ENCODE measurements at places on chromosomes 11 and 22.

GRCh38 chr11:134853992-134854991 is 442.2 kb upstream of the B3GAT1 start:
- DNase-seq: no peak

DNA sequence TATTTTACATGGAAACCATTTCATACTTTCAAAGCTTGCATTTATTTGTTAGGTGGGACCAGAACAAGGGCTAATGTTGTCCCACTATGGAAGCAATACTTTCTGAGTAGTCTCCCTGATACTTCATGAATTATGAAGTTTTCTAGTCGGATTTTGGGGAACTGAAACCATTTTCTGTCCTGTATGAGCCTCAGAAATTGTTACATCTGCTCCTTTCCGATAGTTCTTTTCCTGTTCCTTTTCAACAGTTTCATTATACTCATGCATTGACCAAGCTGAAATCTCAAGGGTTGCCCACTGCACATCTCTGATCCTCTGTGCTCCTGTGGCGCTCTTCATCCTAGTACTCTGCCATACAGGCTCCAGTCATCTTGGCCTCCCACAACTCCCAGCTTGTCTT is 31.5 kb upstream of the GLYATL1 start:
- DNase-seq: no peak

DNA sequence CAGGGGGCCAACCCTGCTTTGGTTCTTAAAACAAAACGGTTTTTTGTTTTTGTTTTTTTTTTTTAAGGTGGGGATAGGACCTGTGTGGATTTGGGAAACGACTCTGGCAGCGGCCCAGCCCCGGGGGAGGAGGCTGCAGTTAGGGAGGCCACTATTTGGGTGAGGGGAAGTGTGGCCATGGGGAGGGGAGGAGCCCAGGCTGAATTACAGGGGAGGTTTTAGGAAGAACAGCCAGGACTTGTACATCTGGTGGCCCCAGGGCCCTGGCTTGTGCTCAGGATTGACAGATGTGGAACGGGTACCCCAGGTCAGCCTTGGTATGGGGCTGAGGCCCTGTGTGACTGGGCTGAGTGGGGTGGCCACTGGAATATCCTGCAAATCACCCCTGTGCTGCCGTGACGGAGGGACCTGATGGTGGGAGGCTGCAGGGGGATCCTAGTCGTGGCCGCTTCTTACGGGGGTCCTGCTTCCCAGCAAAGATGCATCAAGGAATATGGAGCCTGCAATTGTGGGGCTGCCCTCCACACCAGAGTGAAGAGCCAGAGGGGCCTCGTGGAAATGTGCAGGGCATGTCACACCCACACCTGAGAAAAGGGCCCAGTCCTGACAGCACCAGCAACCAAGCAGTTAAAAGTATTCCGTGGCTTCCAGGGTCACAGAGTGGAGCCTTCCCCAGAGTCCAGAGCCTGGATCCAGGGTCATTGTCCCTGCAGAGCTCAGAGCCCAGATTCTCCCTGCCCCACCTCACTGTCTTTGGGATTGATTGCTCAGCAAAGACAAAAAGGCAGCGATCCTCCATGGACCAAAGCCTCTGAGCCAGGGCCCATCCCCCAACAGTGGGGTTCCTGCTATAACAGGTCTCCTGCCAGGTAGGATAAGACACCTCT is 55.2 kb upstream of the WNT7B start:
- DNase-seq: no peak

GRCh38 chr11:71504531-71504930 is 22.5 kb upstream of the KRTAP5-7 start:
- DNase-seq: no peak

DNA sequence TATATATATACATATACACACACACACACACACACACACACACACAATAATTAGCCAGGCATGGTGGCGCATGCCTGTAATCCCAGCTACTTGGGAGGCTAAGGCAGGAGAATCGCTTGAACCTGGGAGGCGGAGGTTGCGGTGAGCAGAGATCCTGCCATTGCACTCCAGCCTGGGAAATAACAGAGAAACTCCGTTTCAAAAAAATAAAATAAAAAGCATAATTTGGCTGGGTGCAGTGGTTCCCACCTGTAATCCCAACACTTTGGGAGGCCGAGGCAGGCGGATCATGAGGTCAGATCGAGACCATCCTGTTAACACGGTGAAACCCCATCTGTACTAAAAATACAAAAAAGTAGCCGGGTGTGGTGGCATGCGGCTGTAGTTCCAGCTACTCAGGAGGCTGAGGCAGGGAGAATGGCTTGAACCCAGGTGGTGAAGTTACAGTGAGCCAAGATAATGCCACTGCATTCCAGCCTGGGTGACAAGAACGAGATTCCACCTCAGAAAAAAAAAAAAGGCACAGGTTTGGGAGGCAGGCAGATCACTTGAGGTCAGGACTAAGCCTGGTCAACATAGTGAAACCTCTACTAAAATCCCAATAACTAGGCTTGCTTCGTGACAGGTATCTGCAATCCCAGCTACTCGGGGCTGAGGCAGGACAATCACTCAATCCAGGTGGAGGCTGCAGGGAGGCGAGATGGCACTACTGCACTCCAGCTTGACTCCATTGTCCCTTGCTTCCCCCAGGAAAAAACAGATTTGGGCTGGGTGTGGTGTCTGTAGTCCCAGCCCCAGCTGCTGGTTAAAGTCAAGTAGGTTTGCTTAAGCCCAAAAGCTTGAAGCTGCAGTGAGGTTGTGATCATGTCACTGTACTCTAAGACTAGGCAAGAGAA is 11.8 kb upstream of the WDR74 start:
- DNase-seq: no peak

GRCh38 chr11:118215262-118215661 is 9.5 kb downstream of the JAML start:
- DNase-seq: no peak

- DNase-seq: no peak
These were observed 84.4 kb upstream of the TRPC6 start for GRCh38 chr11:101668236-101668635.

- no peak for DNase-seq
These were observed 16.9 kb downstream of the LMO2 start for GRCh38 chr11:33874910-33875490.

GRCh38 chr11:86073948-86074347 is 5.1 kb upstream of the PICALM start:
- no peak for DNase-seq

- DNase-seq: peak; percentile 66
These were observed 29.9 kb upstream of the MALAT1 start for GRCh38 chr11:65468874-65469333.

- no peak for DNase-seq
These were observed 37.0 kb downstream of the AMPD3 start for GRCh38 chr11:10492084-10492483.

DNA sequence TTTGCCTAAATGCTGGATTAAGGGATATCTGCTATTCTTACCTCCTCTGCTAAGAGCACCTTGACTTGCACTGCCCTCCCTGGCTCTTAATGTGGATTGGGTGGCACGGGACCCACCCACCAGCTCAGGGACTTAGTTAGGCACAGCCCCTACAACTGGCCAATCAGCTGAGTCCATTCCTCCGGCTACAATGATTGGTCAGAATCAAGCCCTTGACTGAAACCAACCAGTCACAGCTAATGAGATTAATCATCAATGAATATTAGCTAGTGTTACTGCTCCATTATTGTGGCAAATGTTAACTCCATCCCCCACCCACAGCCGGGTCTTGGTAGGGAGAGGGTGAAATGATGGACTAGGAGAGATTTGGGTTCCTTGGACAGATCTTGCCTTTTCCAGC is 328.0 kb downstream of the MN1 start:
- DNase-seq: no peak

DNA sequence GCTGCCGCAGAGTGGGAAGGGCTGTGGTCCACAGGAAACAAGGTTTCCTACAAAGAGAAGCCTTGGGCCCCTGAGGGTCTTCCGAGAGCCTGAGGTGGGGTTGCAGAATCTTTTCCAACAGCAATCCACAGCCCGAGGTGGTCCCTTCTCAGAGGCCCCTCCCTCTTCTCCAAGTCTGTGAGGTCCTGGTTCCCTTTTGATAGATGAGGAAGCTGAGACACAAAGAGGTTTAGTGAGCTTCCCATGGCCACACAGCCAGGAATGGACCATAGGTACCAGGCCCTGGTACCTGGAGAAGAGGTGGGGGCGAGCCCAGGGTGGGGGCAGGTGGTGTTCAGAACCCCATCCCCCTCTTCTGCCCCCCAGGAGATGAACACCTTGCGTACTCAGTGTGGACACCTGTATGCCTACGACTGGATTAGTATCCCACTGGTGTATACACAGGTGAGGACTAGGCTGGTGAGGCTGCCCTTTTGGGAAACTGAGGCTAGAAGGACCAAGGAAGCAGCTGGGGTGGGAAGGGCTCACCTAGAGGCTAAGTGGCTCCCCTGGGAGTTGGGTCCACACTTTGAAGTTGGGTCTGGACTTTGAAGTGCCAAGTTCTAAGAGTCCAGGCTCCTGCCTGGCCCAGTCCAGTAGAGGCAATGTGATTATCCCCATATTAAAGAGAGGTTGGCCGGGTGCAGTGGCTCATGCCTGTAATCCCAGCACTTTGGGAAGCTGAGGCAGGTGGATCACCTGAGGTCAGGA is 7.0 kb downstream of the BEST1 start:
- no peak for DNase-seq

- no peak for DNase-seq
These were observed 4.2 kb upstream of the TFIP11 start for GRCh38 chr22:26516503-26516902.

- no peak for DNase-seq
These were observed 27.2 kb downstream of the SHANK3 start for GRCh38 chr22:50699756-50700386.

DNA sequence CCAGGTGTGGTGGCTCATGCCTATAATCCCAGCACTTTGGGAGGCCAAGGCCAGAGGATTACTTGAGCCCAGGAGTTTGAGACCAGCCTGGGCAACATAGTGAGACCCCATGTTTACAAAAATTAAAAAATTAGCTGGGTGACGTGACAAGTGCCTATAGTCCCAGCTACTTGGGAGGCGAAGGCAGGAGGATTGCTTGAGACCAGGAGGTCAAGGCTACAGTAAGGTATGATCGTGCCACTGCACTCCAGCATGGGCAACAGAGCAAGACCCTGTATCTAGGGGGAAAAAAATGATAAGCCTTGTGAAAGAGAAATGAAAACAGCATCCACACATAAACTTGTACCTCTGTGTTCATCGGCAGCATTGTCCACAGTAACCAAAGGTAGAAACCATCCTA is 8.1 kb upstream of the CCND1 start:
- no peak for DNase-seq

GRCh38 chr11:28505232-28505631 is 397.0 kb downstream of the METTL15 start:
- peak; percentile 29 for DNase-seq

DNA sequence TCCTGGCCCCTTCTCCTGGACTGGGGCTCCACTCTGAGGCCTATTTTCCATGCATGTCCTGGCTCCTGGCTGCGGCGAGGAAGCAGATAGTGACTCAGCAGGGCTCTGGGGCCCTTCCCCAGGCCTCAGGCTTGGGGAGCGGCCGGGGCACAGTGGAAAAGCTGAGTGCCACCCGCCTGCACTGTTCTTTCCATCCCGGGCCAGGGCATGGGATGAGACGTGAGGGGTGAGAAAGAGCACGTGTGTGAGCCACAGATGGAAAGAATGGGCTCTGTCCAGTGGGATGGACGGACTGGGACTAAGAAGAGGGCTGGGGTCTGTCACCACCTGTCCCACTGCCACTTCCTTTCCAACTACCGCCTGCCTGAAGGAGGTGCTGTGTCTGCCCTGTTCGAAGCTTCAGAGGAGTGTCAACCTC is 12.8 kb downstream of the SLC37A2 start:
- DNase-seq: no peak

DNA sequence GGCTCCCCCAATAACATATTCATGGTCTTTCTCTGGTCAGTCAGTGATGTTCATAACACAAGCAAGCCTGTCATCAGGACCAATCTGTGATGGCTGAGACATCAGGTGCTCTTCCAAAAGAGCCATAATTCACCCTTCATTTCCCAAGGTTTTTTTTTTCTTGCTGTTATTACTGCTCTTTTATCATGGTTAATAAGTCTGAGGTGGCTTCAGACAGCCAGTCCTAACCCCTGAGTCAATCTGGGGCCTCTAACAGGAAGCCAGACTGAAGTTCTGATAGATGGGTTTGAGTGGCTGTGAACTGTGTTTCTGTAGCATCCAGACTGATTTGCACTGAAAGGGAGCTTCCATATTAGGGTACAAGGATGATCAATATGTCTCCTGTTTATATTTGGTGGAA is 8.8 kb downstream of the EHF start:
- DNase-seq: no peak

- DNase-seq: no peak
These were observed 9.7 kb downstream of the MRGPRD start for GRCh38 chr11:68970921-68971636.
